ENCODE measurements at places on chromosomes 7 and 10. TPM values are rescaled to one million over a fixed set of nuclear protein-coding genes. Genes with fewer than 3 reads are reported as not detected.

GRCh38 chr10:118045837-118046394, 825 bp downstream of the RAB11FIP2 start:
- no peaks in the 10 kb centered on the region for H3K27me3 ChIP-seq
- peak; percentile 45 for DNase-seq
- H3K27ac ChIP-seq: peak overlapping the region; percentile 79
- H3K4me3 ChIP-seq: peak overlapping the region; percentile 88
- H3K4me1 ChIP-seq: peaks cover 4% of the 10 kb centered on the region

GRCh38 chr10:47161465-47161864, 138.5 kb upstream of the GDF10 start:
- H3K27me3 ChIP-seq: no peaks in the 10 kb centered on the region
- no peak overlapping the region for H3K4me3 ChIP-seq
- H3K27ac ChIP-seq: no peak overlapping the region
- H3K36me3 ChIP-seq: no peaks in the 10 kb centered on the region

DNA sequence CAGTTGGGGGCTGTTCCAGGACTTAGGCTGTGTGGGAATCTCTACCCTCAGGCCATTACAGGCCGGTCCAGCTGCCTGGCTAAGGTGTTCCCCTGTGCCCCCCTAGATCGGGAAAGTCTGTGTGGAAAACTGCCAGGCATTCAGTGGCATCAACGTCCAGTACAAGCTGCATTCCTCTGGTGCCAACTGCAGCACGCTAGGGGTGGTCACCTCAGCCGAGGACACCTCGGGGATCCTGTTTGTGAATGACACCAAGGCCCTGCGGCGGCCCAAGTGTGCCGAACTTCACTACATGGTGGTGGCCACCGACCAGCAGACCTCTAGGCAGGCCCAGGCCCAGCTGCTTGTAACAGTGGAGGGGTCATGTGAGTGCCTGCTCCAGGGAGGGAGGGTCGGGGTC, 27.1 kb upstream of the CSGALNACT2 start:
- no peak overlapping the region for H3K4me3 ChIP-seq
- H3K36me3 ChIP-seq: no peaks in the 10 kb centered on the region
- H3K27me3 ChIP-seq: no peaks in the 10 kb centered on the region
- DNase-seq: no peak
- H3K4me1 ChIP-seq: no peaks in the 10 kb centered on the region
- no peak overlapping the region for H3K27ac ChIP-seq

DNA sequence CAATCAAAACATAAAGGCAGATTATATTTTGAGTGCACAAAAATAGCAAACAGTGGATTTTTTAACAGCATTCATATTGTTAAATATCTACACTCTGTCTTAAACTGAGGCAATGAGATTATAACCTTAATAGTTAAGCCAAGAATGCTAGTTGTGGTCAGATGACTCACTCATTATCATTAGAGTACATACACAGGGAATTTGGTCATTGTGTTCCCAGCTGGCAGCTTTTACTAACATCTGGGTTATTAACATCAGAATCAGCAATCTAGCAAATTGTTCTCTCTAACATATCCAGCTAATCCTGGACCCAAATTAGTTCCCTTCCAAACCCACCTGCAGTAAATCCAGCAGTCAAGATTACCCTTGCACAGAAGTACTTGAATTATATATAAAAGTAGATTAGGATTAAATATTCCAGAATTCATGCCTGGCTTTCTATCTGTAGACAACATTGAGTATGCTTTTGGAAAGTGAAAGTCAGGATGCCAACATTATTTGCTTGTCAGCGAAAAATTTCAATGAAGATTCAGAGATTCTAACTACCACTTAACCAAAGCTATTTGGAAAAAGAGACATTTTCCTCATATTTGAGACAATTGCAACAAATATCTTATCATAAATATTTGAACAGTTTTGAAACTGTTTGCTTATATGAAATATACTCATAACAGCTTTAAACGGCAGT, 1035.6 kb upstream of the PHF14 start:
- no peaks in the 10 kb centered on the region for H3K36me3 ChIP-seq
- H3K4me3 ChIP-seq: no peak overlapping the region
- H3K27me3 ChIP-seq: no peaks in the 10 kb centered on the region
- no peaks in the 10 kb centered on the region for H3K4me1 ChIP-seq

GRCh38 chr10:112819231-112819630, 130.8 kb upstream of the TCF7L2 start:
- H3K4me3 ChIP-seq: no peak overlapping the region
- H3K36me3 ChIP-seq: no peaks in the 10 kb centered on the region
- DNase-seq: no peak

- no peak for DNase-seq
- H3K4me1 ChIP-seq: no peaks in the 10 kb centered on the region
- no peaks in the 10 kb centered on the region for H3K36me3 ChIP-seq
These were observed 182.5 kb upstream of the AKR1E2 start for GRCh38 chr10:4643471-4643870.

DNA sequence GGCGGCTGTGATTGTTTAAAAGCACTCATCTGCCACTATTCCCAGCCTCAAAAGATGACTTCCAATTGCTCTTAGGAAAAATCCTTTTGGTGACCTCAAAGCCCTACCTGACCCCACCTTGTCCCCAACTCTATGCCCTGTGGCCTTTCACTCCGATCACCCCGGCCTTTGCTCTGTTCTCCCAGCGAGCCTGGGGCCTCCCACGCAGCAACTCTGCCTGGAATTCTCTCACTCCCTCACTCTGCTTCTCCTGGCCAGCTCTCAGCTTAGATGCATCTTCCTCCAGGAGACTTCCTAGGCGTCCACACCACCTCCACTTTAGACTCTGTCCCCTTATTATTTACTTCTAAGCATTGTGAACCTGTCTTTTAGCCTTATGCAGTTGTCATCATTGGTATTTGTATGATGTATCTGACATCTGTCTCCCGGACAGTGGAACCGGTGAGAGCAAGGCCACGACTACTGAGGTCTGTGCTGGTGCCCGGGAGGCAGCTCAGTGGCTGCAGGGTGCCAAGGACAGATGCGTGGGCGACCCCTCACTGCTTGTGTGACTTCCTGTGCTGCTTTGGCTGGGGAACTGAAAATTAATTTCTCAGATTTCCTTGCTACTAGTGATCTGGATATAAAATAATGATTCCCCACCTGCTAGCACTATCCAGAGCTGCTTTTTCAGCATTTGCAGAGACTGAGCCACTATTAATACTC, 63.0 kb downstream of the PIP4K2A start:
- no peak overlapping the region for H3K27ac ChIP-seq
- no peaks in the 10 kb centered on the region for H3K27me3 ChIP-seq
- no peak for DNase-seq
- no peak overlapping the region for H3K4me3 ChIP-seq

- no peak overlapping the region for H3K27ac ChIP-seq
- no peaks in the 10 kb centered on the region for H3K27me3 ChIP-seq
- no peaks in the 10 kb centered on the region for H3K4me1 ChIP-seq
- no peaks in the 10 kb centered on the region for H3K36me3 ChIP-seq
- no peak overlapping the region for H3K4me3 ChIP-seq
These were observed 66.5 kb downstream of the RAB11FIP2 start for GRCh38 chr10:117980216-117980615.

- H3K27ac ChIP-seq: peak overlapping the region; percentile 77
- peak; percentile 54 for DNase-seq
- no peaks in the 10 kb centered on the region for H3K36me3 ChIP-seq
- no peaks in the 10 kb centered on the region for H3K27me3 ChIP-seq
- H3K4me3 ChIP-seq: no peak overlapping the region
These were observed 2.8 kb downstream of the AGAP3 start for GRCh38 chr7:151088856-151089699.

DNA sequence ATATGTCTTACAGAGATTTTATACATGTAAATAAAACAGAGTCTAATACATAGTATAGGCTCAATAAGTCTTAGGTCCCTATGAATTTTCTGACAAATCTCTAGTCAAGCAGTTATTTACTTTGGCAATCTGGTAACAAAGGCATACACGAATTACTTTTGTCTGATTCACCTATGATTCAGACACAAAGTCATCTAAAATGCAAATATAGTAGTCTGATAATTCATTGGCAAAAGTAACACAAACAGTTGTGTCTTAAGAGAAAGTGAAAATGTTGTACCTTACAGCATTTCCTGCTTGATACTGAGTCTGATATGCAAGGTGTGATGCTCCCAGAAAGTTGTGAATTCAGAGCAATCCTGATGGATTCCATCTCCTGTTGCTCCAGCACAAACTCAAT, 209.4 kb upstream of the PRSS1 start:
- no peak overlapping the region for H3K27ac ChIP-seq
- no peak overlapping the region for H3K4me3 ChIP-seq
- H3K4me1 ChIP-seq: no peaks in the 10 kb centered on the region
- no peak for DNase-seq

DNA sequence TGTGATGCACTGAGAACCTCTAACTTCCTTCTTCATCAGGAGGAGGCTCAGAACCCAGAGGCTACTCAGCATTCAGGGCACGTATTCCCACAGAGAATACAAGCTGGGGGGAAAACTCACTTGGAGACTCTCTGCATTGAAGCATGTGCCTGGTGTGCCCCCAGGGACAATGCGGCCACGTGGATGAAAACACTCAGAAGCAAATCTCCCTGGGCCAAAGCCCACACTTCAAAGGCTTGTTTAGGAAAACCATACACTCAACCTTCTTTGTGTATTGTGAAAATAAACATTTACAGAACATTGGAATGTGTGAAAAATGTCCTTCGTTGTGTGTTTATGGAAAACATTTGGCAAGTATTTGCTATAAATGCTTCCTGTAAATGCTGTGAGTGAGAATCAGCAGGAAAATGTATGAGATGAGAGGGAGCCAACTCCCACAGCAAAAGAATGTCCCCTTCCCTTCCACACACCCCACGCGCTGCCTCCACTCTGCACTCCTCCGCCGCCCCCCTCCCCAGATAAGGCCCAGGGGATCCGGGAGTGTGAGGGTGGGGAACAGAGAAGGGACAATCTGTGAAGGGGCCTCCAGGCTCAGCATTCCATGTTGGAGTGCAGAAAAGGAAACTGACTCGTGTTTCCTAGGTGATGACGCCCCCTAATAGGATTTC, 339.5 kb downstream of the ELMO1 start:
- no peak for DNase-seq
- no peak overlapping the region for H3K4me3 ChIP-seq
- no peaks in the 10 kb centered on the region for H3K27me3 ChIP-seq
- H3K4me1 ChIP-seq: no peaks in the 10 kb centered on the region

DNA sequence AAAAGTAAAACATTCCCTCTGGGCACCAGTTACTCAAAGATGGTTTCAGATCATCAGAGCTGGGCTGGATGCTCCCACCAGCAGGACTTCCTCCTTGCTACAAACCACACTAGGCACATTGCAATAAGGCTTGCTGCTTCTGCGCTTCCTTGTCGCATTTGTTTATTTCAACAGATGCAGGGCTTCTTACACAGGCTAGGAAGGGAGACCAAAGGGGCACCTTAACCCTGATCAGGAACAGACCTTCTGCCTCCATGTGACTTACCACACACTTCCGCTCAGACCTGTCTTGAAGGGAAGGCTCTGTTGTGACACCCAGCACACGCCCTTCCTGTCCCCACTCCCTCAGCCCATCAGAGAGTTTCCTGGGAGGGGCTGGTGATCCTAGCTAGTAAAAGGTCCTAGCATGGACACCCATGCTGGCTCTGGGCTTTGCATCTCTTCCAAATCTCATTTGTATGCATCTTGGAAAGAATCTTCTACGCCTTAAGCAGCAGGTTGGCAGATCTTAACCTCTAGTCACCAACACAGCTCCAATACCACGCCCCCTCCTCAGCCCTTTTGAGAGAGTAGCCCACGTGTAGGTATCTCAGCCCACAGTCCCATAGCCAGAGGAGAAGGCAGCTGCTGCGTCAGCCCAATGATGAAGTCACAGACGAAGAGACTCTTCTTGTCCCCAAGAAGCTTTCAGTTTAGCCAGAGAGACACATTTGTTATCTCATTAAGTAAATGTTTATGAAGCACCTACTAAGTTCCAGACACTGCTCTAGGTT, 47.1 kb upstream of the SVIL start:
- H3K4me3 ChIP-seq: no peak overlapping the region
- H3K36me3 ChIP-seq: no peaks in the 10 kb centered on the region
- H3K4me1 ChIP-seq: peaks cover 5% of the 10 kb centered on the region
- DNase-seq: no peak

- no peaks in the 10 kb centered on the region for H3K4me1 ChIP-seq
- no peak overlapping the region for H3K27ac ChIP-seq
- no peak overlapping the region for H3K4me3 ChIP-seq
These were observed 43.5 kb upstream of the CAMK2B start for GRCh38 chr7:44368885-44369284.

- H3K4me3 ChIP-seq: no peak overlapping the region
- no peaks in the 10 kb centered on the region for H3K4me1 ChIP-seq
- no peak for DNase-seq
- no peaks in the 10 kb centered on the region for H3K36me3 ChIP-seq
These were observed 71.1 kb upstream of the SDK1 start for GRCh38 chr7:3229904-3230470.

DNA sequence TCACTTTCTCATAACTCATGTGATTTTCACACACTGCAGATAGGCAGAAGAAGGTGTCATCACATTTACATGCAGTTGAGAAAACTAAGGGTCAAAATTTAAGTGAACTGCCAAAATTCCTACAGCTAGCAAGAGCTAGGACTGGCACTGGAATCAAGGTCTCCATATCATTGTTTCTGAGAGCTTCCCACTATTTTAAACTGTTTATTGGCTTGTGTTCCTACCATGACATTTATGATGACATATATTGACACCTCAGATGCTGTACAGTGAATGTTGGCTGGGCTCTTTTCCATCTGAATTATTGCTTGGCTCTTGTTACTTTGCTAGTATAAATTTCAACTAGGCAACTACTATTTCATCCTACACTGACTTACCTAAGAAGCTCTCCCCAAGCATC, 2.0 kb downstream of the THSD7A start:
- H3K36me3 ChIP-seq: no peaks in the 10 kb centered on the region
- no peak overlapping the region for H3K4me3 ChIP-seq
- H3K27ac ChIP-seq: no peak overlapping the region
- DNase-seq: no peak

- H3K27ac ChIP-seq: no peak overlapping the region
- no peak for DNase-seq
- H3K36me3 ChIP-seq: no peaks in the 10 kb centered on the region
- H3K4me3 ChIP-seq: peak overlapping the region; percentile 42
These were observed 19.9 kb upstream of the HSPB1 start for GRCh38 chr7:76282344-76283253.

AHR gene
- total RNA-seq: 48.9 TPM

KCNMA1 gene
- 23.2 TPM for total RNA-seq

ANKRD7 gene
- not detected for total RNA-seq

NRG3 gene
- 0.24 TPM for total RNA-seq

BMPR1A gene
- total RNA-seq: 50.9 TPM

VGF gene
- total RNA-seq: 3.1 TPM

DPYSL4 gene
- 0.27 TPM for total RNA-seq

PNLIPRP3 gene
- not detected for total RNA-seq

IGFBP3 gene
- total RNA-seq: 23.2 TPM

COL28A1 gene
- total RNA-seq: 3.5 TPM

VSIR gene
- total RNA-seq: 42.8 TPM

ELN gene
- total RNA-seq: 12.6 TPM

ACBD5 gene
- 32.3 TPM for total RNA-seq

All from colonic mucosa (tissue), 4 donors.